ENCODE measurements at places on chromosomes 6 and 20.

DNA sequence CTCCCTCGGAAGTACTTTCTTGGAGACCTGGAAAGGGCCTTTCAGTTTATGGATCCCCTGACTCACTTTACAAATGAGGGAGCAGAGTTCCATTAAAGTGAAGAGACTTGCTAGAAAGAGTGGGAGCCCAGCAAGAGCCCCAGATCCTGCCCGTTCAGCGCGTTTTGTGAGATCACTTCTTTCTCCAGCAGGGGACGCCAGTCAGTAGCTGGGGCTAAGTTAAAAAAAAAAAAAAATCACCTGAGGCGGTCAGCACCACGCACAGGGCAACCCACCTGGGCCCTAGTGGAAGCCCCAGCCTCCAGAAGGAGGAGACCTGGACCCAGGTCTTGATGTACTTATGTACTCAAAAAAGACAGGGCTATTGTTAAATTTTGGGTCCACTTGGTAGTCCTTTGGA lies 274.5 kb upstream of the RNF24 start:
- DNase-seq, result no peak

DNA sequence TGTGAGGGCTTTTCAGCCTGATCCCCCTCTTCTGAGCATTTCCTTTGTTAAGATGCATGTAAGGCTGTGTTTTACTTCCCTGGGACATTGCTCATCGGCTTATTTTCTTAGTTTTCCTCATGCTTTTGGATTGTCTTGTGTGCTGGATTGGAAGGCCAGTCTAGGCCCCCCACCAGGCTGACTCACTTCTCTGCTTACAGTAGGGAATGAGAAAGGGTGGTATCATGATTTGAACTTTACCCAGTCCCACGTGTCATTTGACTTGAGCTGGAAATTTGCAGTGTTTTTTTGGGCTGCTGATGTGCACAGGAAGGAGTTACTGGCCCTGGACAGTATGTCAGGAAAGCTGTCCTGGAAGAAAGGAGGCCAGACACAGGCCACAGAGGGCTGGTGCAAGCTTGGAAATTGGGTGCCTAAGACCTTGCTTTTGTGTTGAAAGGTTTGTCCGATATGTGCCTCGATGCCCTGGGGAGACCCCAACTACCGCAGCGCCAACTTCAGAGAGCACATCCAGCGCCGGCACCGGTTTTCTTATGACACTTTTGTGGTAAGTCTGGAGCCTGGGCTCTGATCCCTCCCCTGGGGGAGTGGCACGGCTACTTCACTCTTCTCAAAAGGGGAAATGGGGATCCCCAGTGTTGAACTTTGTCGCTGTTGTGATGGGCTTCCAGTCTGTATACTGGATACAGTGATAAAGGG lies 12.8 kb downstream of the RNF114 start:
- no peak for DNase-seq

- DNase-seq, result no peak
Measured at GRCh38 chr6:138410972-138411880, 7.2 kb downstream of the HEBP2 start.

DNA sequence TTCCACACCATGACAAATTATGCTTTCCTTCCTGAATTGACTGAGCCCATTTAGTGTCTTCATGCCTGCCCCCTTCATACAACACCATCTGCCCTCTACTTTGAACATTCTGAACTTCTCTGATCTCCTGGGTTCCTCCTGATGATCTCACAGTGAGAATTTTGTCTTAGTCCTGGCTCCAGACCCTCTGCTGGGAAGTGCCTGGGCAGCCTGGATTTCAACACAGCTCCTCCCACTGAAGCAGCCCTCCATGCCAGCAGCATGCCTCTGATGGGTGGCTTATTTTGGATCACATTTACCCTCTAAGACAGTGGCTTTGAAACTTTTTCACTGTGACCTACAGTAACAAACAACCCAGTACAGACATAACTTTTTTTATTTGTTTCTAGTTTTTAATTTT lies 41.5 kb downstream of the DSE start:
- no peak for DNase-seq

DNA sequence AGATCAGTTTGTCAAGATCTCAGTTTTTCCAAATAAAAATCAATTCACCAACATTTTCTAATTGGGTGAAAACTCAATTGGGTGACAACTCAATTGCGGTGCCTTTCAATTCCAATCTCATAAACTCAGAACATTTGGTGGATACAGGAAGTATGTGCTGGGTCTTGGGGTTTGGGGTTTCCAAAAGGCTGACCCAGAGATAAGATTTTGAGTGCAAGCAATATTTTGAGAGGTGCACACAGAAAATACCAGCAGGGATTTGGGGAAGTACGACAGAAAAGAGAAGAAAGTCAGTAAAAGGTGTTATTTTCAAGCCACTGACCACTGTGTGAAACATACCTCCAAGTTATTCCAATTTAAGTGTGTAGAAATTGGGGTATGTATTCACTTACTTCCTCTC lies 258.0 kb downstream of the PHACTR1 start:
- no peak for DNase-seq

DNA sequence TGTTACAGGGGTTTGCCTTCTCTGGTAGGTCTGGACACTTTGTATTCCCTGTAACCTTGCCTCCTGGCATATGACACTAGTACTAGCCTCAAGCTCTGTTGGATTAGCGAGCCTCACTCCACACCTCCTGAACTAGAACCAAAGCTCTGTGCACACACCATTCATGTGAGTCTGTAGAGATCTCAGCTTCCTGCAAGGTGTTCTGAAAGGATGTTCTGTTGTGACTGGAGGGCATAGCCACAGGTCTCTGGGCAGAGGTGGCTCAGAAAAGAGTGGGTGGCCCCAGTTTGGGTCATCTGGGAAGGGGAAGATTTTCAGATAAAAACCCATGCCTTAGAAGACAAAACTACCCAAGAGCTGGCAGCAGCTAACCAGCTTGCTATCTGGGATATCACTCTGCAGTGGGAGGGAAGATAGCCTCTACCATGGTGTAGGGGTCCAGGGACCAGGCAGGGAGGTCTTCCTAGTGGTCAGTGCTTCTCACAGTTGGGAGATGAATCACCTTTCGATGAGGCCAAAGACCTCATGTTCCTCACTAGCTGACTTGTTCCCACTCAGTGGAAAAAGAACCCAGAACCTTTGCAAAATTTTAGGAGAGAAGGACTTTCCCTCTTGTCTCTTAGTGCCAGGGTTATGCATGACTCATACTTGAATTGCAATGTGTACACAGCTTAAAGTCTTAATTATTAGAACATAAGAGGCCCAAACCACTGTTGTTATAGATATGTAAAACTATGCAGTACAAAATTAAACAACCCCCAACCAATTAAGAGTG lies 41.4 kb downstream of the HLA-F start:
- DNase-seq, result no peak

GRCh38 chr6:56759521-56759920 lies 116.8 kb upstream of the DST start:
- no peak for DNase-seq

DNA sequence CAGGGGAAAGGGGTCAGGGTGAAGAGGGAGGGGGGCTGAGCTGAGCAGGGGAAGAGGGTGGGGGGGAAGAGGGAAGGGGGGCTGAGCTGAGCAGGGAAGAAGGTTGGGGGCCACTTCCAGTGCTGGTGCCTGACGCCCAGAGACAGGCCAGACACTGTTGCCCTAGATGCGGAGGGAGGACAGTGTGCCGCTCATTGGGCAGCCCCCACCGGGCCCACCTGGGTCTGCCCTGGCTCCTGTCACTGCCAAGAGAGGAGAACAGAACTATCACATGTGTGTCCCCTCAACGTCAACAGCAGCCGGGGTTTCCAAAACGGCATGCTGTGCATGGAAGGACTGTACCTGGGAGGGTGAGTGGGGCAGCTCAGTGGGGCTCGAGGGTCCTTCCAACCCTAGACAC lies 342.1 kb downstream of the CDH4 start:
- no peak for DNase-seq

DNA sequence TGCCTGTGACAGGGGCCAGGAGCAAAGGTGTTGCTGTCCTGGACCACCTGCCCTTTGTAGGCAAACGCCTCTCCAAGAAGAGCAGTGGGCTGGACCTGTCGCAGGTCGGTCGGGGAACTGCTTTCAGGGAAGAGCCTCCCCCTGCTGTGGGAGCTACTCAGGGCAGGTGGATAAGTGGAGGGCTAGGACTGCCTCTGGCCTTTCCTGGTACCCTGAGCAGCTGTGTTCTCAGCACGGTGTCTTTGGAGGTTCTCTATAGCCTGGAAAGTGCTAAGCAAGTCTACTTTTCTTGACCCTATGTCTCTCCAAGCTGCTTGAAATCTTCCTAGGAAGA lies 35.0 kb downstream of the BPIFB1 start:
- no peak for DNase-seq

DNA sequence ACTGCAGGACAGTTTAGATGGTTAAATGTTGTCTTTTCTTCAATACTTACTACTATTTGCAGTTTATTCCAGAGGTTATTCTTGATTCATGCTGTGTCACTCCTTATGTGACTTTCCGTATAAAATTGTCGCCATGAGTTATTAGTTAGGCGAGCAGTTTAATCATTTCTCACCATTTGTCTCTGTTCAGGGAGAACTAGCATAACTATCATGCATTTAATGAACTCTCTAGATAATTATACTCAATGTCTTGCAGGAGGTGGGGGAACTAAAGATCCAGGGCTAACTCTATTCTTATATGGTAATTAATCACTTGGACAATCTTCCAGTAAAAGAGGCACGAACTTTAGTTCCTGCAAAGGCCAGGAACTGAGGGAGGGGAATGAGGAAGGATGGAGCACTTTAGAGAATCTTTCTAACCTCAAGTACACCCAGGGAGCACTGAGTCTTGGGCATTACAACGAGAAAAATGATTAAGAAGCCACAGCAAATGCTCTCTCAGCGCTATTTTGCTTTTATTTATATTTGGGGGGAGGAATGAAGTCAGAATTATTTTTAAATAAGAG lies 58.3 kb downstream of the IYD start:
- DNase-seq, result no peak

DNA sequence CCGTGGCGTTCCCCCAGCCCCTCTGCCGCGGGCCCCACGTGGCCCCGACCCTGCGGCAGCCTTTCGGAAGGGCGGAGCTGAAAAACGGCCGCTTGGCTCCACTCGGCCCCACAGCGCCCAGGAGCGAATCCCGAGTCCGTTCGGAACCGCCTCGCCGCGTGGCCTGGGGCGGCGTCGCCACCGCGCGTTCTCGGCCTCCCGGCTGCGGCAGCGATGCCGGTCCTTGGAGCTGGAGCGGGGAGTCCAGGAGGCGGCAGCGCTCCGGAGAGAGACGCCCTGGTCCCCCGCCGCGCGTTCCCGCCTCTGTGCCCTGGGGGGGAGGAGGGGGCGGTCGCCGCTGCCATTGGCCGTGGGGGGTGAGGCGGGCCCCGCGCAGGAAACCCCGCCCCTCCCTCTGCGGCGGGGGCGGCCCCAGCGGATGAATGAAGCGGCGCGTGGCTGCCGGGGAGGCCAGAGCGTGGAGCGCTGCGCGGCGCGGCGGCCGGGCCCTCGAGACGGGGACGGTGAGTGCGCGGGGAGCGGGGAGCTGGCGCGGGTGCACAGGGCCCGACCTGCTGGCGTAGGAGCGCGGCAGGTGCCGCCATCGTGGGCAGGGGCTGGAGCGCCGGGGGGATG lies at the start of gene SLCO4A1:
SLCO4A1 (plus strand) TSS at position 453 of the 615 bp plus-strand sequence. CDS start 13,952 bp downstream, outside the sequence.
- peak; percentile 71 for DNase-seq
